ENCODE measurements at places on chromosomes 1 and 21. TPM values are rescaled to one million over a fixed set of nuclear protein-coding genes. Genes with fewer than 3 reads are reported as not detected.

GRCh38 chr21:16205527-16205926 lies 475.7 kb downstream of the USP25 start:
- no peak for DNase-seq

DNA sequence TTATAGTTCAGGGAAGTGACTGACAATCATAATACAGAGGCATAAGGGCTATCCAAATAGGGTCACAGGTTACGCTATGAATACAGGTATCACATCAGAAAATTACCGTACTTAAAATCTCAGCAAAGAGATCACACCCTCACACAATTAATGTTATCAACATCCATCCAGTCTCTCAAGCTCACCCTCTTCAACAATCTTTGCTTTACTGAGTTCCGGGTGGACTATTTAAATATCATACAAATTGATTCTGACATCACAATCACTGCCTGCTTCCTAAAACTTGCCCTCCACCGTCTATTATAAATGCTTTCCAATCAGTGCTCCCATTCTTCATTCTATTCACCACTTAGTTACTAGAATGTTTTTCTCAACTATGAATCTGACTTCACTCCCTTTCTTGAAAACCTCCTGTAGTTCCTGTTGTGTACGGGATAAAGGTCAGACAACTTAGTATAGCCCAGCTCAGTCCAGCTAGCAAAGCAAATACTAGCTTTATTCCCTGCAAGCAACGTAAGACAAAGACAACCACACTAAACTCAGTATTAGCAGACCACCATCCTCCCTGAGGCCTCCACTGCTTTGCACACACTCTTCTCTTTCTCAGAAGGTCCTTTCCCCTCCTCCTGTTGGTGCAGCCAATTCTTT lies 398.7 kb downstream of the SMYD3 start:
- DNase-seq: no peak

- no peak for DNase-seq
Observed at GRCh38 chr1:44076066-44076465, 42.6 kb upstream of the KLF17 start.

- DNase-seq: no peak
Observed at GRCh38 chr1:36871146-36871971, 163.0 kb downstream of the GRIK3 start.

DNA sequence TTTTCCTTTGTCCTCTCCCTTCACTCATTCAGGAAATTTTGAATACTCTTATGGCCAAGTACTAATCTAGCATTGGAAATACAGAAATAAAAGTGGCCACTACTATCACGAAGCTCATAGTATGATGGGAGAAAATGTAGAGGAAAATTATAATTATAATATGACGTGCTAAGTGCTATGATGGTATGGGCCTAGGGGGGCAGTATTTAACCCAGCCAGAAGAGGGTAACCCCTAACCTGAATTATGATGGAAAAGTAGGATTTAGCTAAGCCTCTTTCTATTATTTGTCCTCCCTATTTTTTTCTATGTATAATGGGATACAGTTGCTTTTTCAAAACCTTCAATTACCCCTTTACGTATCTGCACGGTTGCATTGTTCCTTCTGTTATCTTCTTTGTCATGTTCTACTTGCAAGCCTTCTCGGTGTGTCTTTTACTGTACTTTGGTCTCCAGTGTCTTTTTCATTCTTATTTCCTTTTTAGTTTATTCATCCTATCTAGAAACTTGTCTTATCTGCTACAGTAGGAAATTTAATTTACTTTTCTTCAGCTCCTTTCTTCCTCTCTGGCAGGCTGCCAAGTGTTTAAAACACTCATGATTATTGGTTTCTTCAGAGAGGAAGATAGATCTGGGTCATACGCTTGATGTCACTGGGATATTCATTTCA lies 88.8 kb upstream of the GPR52 start:
- no peak for DNase-seq

GRCh38 chr1:162110910-162111309 lies 41.4 kb downstream of the NOS1AP start:
- DNase-seq: no peak

DNA sequence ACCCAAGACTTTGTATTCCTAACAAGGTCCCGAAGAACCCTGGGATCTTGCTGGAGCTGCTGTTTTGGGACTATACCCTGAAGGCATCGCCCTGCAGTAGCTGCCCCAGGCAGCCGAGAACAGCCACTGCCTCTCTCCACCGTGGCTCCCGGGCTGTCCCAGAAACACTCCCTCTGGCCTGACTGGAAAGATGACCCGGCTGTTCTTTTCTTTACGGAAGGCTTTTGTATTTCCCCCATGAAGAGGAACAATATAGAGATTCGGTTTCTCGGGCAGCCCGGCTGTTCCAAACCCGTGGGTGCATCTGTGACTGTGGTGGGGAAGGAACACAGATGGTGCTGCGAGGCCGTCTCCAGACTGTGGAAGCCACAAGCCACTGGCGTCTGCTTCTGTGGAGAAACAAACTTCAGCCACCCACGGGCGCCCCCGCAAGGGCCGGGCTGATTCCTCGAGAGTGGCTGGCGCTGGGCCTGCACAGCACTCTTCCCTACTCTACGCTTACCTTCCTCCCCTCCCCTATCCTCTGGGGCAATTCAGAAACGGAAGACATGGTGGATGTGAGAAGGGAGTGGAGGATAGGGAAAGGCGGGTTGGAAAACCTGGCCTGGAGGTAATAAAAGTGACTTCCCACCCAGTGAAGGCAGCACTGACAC lies 33.7 kb upstream of the VASH2 start:
- DNase-seq: no peak

DNA sequence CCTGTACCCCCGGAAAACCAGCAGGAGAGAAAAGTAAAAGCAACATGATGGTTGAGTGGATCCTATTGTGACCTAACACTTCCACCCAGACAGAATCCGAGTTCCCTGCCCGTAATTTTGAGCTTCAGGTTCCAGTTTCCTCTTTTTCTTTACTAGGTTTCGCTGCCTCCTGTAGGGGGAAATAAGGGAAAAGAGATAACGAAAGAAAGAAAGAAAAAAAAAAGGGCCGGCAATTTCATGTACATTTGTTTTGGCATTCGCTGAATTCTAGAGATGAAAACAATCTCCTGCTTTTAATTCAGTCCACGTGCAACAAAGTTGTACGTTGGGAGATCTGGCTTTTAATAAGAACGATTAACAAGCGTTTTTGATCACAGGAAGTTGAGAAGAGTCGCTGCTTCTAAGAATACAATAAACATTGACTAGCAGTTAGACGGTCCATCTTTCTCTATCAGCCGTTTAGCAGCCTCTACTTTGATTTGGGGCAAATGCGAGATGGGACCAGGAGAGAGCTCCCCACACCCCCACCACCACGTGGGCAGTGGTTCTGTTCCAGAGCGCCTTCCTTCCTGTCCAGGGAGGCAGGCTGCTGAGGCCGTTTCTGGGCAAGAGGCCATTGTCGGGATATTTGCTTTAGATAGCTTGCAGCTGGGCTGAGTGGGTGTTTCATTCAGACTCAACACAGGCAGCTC lies 155.9 kb upstream of the RUNX1 start:
- peak; percentile 89 for DNase-seq

DNA sequence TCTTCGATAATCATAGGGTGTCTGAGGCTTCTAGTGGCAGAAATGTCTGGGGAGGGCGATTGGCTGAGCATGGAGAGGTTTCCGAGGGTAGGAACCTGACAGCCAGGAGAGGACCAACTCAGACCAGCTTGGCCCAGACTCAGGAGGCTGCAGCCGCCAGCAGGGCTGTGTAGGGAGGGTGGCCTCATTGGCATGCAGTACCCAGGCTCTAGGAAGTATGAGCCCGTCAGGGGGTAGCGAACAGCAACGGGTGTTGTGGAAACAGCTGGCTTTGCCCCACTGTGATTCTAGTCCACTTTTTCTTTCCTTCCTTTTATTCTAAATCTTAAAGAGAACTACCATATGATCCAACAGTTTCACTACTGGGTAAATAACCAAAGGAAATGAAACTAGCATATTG lies 103.3 kb downstream of the DIRAS3 start:
- no peak for DNase-seq

DNA sequence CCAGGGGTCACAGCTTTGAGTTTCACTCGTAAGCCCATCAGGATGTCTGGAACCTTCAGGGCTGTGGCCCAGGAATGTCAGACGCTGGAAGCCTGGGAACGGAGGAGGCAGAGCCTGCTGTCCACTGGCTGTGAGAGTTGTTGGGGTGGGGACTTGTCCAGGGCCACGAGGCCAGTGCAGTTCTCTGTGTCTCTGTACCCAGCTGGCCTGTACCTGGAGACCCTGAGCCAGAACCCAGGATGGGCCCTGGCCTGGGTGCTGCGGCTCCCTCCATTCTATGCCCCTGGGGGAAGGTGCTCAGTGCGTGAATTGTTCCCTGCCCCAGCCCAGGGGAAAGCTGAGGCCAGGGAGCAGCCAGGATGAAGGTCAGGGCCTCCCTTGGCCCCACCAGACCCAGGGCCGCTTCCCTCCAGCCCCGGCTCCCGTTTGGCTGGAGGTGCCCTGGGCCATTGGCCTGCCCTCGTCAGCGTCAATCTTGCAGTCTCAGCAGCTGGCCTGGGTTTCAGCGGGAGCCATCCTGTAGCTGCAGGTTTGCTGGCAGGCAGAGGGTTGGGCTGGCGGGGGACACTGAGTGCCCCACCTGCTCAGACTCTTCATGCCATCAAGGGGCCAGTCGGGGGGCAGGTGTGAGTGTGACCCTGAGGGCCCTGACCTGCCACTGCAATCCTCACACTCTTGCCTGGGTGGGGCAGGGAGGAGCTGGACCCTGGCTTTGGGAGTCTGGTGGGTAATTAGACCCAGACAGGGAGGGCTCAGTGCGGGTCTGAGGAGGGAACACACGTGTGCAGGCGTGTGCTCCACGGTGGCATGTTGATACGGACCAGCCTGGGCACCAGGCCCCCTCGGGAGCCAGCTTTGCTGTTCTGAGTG lies 724 bp upstream of the CALML6 start:
- DNase-seq: no peak

DNA sequence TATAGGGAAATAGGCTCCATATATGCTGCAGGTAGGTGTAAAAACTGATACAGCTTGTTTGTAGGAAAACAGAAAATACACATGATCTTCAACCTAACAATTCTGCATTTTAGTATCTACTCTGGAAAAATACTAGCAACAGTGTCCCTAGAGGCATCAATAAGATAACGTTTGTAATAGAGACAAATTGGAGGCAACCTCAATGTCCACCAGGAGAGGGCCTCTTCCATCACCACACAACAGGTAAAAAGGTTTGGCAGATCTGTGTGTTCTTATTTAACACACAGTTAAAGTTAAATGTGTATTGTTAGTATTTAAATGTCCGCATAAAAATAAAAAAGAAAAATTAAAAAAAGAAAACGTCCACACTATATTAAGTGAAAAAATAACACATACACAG lies 5.4 kb downstream of the EIF2D start:
- DNase-seq: no peak

DNA sequence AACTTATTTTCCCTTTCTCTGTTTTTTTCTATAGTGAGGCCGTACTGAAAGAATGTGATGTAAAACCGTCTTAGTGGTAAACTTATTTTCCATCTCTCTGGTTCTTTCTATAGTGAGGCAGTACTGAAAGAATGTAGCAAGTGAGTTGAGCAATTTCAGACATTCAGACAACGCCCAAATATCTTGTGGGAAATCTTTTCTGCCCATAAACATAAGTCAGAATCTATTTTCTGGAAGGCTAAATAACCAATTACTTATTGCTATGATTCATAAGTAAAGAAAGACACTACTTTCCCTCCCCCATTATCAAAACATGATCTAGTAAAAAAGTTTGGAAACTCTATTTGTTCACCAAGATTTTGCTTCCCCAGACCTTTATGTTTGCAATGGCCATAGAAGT lies 18.8 kb upstream of the SCCPDH start:
- peak; percentile 92 for DNase-seq

GRCh38 chr1:9437961-9438430 lies 101.3 kb upstream of the SLC25A33 start:
- DNase-seq: no peak

DNA sequence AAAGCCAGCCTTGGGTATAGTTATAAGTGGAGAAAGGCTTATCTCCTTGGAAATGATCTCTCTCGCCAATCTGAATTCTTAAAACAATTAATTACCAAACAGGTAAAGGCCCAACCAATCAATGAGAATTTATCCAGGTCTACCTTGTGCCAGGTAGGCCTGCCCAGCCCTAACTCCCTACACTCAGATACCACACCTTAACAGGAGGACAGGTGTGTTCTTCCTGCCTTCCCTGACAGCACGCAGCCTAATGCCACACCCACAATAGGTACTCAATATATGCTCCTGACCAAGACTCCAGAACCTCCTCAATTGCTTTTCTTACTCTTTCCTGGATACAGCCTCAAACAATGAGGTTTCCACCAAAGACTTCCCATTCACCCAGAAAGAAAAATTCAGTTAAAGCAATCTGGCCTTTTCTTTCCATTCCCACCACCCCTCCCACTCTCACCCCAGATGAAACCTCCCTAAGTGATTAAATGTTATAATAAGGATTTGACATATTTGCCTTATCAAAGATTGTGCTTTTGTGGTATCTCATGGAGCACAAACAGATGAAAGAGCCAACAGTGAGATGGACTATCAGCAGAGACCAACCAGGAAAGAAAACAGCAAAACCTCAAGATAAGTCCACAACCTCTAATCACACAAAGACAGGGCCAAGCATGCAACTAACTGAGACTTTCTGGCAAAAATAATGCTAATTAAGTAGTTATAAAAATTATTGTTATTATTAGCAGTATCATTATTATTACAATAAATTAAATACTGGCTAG lies 25.6 kb downstream of the TRABD2B start:
- DNase-seq: peak; percentile 9

- no peak for DNase-seq
Observed at GRCh38 chr1:165851034-165851658, 23.7 kb downstream of the UCK2 start.

GRCh38 chr1:205179842-205180241 lies 31.7 kb downstream of the DSTYK start:
- DNase-seq: no peak

- DNase-seq: no peak
Observed at GRCh38 chr1:19333587-19334354, 21.6 kb downstream of the SLC66A1 start.

DNA sequence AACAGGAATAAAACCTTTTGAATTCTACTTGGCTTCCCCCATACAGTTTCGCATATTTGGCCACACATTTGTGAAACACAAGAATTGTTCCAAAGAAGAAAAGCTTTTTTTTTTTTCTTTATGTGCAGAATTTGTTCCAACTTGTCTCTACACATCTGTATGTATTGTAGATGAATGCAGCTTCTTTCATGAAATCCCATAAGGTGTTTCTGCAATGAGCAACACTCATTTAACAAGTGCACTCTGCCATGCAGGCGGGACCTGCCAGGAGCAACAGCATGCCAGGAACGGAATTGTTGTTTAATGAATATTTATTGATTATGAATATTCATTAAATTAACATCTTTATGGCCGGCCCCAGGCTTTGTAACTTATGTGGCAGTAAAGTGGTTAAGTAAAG lies 1075.0 kb downstream of the TTLL7 start:
- no peak for DNase-seq

Gene AMY1B
- total RNA-seq: 0.48 TPM

Data from umbilical cord (tissue), 2 donors.